ENCODE measurements at places on chromosomes 2 and 18.
A peak's percentile ranks its signal among the peaks of the same experiment; 100 is the strongest.

DNA sequence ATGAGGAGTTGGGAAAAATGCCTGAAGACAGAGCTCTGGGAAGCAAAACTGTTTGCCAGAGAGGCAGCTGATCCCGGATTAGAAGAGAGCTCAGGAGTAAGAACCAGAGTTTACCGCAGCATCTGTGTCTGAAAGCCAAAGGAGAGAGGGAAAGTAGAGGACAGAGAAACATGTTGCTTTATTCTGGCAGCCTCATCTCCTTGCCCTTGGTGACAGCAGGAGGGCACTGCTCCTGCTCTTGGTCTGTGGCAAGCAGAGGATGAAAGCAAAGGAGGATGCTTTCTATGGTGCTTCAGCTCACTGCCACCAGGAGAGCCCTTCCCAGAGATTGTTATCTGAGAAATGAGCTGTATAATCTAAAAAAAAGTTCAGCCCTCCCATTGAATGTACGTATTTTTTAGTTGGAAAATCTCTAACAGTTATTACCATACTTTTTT lies 7.7 kb downstream of the SLC1A4 start:
- DNase-seq, result no peak

DNA sequence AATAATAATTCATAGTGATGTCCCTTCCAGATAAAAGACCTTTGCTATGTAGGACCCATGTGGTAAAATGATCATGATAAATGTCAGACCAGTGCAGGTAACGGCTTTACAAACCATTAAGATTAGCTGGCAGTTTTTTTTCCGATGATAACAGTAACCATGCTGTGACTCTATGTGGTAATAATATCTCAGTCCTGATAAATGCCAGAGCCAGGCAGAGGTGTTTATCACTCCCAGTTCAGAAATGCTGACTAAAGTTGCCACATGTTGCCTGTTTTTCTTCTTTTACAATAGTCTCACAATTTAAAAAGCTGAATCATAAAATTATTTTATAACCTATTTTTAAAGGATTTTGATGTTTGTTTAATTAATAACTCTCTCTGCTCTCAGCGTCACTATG lies 565.1 kb downstream of the ARHGAP15 start:
- no peak for DNase-seq

- no peak for DNase-seq
These were observed 4.4 kb upstream of the KYNU start for GRCh38 chr2:142872882-142873724.

- DNase-seq, result no peak
These were observed 31.9 kb downstream of the DSC3 start for GRCh38 chr18:31010601-31011000.

- DNase-seq, result no peak
These were observed 560.2 kb downstream of the CNTNAP5 start for GRCh38 chr2:124585277-124585676.

DNA sequence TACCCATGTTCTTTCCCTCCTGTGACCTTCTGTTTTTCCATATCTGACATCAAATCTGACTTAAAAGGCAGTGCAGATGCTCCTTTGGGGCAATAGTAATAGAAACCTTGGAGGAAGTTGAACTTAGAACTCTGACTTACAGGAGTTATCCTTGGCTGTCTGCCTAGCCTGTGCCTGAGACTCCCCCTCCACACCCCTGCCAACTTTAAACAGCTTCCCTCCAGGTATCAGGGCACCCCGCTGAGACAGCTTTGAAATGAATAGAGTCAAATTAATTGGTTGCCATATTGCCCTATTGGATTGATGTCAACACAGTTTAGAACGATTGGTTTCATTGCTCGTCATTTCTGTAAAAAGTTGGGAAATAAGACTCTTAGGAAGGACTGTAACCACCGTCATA lies 322.0 kb downstream of the PRKCE start:
- DNase-seq, result peak; percentile 68

DNA sequence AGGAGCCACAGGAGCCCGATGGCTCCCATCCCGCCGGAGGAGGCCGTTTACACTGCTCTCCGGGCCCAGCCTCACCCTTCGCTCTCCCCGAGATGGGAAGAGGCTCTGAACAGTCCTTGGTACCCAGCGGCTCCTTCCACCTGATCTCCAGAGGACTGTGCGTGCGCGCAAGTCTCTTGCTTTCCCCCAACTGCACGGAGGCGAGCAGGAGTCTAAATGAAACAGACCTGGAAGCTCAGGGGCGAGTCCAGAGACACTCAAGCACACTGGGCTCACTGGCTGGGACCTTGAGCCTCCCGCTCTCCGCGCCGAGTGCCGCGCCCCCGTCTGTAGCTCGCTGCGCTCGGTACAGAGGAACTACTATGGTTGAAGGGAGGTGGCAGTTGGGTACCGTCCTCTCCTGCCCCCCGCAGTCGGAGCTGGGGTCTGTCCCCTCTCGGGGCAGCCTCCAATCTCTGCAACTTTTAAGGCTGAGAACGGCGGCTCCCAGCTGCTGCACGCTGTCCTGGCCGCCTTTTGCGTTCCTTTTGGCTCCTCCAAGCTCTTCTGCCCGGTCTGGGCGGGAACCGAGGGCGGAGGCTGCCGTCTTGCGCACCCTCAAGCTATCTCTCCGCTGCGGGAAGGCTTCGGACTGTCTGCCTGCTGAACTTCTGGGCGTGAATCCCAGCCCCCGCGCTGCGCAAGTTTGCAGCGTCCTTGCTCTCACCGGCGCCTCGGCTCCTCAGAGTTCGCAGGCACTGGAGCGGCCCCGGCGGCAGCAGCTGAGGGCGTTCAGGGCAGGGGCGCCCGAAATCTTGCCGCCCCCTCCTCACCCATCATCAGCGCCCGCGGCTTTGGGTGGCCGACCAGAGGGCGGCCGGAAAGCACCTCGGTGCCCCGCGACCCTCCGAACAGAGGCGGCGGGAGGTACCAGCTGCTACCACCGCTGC lies 491 bp downstream of the ALK start:
- DNase-seq, result no peak

GRCh38 chr2:67848551-67849285 lies 214.1 kb downstream of the C1D start:
- DNase-seq, result no peak

Data from NCI-H446 treated with DMSO at 0.1 percent for 48 hours (cell line).